Esophagus mucosa (tissue), 1 donor: ENCODE measurements at places on chromosomes 3 and 15. TPM values are rescaled to one million over a fixed set of nuclear protein-coding genes. Genes with fewer than 3 reads are reported as not detected.

Gene EPHA3
- total RNA-seq, result 0.40 TPM

Gene PIERCE2
- total RNA-seq, result not detected

Gene SLC27A2
- 0.92 TPM for total RNA-seq

Gene CLEC3B
- total RNA-seq, result 3.1 TPM

Gene SCAANT1
- total RNA-seq, result not detected
